ENCODE measurements at places on chromosomes 5 and 9.

DNA sequence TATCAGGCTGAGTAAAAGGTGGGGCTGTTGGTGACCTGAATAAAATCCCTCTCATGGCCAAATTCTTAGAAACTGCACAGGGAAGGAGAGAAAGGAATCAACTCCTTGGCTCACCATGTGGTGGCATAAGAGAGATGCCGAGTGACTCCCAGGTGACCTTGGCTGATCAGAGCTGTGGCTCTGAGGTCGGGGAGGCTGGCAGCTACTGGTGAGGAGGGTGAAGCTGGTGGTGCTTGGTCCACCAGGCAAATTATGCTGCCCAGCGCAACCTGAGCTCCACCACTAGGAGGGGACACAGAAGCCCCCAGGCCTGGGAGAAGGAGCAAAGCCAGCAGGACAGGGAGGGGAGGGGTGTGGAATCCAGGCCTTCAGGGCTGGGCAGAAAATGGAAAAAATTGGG is 111.2 kb upstream of the IL12B start:
- no peak for DNase-seq

GRCh38 chr5:146301626-146302025 is 37.0 kb upstream of the POU4F3 start:
- no peak for DNase-seq

DNA sequence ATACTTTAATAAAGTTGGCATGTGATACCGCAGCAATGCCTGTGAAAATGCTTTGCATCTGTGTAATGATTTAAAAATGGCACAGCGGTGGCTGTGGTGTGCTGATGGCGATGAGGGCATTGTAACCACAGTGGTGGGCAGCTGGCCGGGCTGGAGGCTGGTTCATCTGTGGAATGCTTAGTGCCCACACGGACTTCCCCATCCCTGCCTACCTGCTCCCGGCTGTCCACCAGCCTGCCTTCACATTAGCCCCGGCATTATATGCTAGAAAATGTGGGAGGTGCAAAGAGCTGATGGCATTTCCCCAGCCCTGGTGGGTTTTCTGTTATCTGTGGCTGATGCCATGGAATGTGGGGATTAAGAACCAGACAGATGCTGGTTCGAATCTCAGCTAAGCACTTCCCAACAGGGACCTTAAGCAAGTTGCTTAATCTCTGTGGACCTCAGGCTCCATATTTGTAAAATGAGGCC is 2.9 kb upstream of the NDST1 start:
- no peak for DNase-seq

DNA sequence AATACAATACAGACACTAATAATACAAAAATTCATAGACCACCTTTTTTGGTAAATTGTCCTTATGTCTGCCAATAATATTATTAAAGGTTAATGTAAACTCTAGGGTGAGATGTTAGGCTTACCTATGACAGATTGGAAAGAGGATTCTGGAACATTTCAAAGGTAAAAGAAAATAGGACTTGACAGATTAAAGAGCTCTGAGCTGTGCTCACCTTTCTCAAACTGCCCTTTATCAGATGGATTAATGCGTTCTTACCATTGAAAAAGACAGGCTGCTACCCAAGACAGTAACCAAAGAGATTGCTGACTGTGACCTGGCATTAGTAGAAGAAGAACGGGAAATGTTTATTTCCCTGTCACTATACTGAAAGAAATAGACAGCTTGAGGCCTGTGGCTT is 156.1 kb upstream of the MRPS30 start:
- DNase-seq = no peak

GRCh38 chr9:113633782-113634595 is 170.5 kb downstream of the RGS3 start:
- DNase-seq = no peak

DNA sequence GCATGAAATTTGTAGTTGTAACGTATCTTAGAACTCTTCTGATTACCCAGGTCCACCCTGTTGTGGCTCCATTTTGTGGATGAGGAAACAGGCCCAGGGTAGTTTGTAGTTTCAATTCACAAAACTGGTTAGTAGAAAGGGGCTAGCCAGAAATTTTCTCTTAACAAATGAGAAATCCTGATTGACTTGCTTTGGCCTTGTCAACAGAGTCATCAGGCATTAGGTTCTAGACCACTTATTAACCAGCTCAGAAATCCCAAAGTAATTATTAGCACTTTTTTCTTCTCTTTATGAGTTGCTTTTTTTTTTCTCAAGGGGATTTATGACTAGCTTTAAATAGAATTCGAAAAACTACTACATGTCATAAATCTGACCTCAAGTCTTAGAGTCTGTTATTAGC is 160.2 kb downstream of the SH3GL2 start:
- no peak for DNase-seq

DNA sequence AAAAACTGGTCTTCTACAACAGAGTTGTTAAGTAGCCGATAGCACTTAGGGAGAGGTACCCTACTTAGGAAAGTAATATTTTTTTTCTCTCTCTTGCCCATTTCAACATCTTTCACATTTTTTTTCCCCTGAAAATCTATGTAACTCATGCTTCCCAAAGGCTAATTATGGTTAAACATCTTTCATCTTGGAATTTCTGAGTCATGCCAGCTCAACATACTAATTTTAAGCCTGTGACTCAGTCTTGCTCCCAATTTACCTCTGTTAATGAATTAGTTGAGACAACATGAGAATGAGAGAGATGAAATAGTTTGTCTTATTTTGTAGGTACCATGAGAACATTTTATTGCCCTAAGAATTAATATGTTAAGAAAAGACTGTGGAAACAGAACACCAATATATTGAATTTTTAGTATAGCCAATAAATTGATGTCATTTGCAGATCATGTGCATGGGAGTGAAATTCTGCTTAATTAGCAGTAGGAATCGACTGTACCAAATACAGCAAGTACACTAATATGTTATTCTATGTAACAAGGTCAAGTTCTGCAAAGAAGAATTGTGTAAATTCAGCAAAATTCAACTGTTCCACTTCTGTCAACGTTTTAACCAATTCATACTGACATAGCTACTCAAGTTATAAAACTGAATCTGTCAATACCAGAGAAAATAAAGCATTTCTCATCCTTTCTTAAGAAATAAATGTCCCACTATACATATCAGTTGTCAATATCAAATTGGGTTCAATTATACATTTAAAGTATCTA is 550.0 kb downstream of the PTPRD start:
- no peak for DNase-seq

GRCh38 chr5:66820630-66821207 is 224.5 kb downstream of the MAST4 start:
- no peak for DNase-seq

DNA sequence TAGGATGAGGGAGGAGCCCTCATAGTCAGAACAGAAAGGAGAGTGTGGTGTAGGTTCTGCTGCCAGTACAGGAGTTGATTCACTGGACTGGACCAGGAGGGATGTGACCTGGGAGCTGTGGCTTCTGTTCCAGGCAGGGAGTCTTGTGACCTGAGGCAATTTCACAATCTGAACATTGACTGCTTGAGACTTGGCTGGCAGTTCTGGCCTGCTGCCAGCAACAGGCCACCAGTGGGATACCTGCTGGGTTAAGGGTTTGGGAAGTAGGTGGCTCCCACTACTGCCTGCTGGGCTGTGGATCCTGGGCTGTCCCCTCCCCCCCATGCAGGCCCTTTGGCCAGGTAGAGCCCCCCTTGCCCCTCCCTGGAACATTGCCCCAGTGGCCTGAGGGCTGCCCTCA is 268.6 kb upstream of the ARRDC3 start:
- DNase-seq = no peak

DNA sequence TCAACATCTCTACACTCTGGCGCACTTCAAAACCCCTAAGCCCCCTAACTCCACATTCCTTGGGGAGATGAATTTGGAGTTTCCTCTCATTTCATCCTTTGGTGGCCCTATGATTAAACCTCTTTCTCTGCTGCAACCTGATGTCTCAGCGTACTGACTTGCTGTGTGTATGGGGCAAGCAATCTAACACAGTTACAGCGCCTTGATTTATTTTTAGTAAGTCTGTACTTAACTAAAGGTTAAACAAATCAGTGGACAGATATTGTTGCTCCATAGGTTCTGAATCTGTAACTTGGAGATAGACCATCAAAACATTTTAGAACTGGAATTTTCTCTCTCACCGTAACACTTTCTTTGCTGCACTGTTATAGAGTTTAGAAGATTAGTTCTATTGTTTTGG is 452.8 kb downstream of the IRX1 start:
- no peak for DNase-seq

- no peak for DNase-seq
Measured at GRCh38 chr5:116830079-116830478, 255.5 kb upstream of the SEMA6A start.

DNA sequence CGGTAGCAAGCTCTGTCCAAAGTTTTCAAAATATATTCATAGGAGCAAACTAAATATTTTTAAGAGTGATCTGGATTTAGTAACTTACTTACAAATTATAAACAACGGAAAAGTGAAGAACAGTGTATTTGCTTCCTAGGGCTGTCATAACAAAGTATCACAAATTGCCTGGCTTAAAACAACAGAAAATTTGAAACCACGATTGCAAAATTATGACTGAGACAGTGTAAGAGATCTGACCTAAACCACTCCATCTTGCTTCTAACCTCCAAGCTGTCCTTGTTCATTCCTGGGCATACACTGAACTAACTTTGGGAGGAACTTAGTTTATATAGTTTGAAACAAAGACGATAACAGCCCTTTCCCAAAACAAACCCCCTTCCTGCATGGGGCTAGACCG is 202.0 kb upstream of the CDH6 start:
- no peak for DNase-seq

GRCh38 chr9:137583957-137584356 is 5.2 kb upstream of the DPH7 start:
- DNase-seq = no peak

- DNase-seq = no peak
Measured at GRCh38 chr5:1545126-1545804, 21.5 kb upstream of the LPCAT1 start.

- DNase-seq = no peak
Measured at GRCh38 chr5:107408564-107408963, 262.2 kb downstream of the EFNA5 start.

DNA sequence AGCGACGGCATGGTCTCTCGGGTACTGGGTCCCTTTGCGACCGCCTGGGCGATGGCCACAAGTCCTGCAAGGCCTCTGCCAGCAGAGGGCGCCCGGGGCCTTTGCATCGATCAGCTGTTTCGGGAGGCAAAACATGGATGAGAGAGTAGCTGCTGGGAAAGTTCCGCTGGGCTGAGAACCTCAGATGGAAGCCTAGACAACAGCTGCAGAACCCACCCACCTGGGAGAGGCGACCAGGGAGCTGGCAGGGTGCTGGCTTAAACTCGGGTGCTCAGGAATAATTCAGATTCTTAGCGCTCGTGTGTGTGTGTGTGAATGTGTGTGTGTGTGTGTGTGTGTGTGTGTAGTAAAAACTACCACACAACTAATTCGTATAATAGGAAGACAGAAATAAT is 50.0 kb downstream of the TRIM32 start:
- peak; percentile 86 for DNase-seq

Measured in occipital lobe (tissue), 3 donors.